ENCODE measurements at places on chromosomes 11 and 22. TPM values are rescaled to one million over a fixed set of nuclear protein-coding genes. Genes with fewer than 3 reads are reported as not detected.
A peak's percentile ranks its signal among the peaks of the same experiment; 100 is the strongest.

DNA sequence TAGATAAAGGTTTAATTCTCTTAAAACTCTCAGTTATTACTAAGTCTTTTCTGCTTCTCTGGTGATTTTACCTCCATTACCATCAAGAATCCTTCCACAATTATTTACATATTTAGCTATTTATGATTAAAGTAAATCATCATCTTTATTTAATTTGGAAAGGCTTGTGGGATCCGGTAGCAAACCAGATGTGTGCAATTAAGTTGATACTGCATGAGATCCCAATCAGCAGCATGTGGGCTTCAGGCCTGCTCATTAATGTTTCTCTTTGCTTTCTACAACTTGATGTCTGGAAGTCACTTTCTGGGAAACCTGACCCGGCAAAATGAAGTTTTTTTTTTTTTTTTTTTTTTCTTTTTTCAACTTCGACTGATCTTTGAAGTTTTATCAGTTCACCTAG lies 558.4 kb upstream of the ANO5 start:
- H3K27ac ChIP-seq = no peak overlapping the region
- H3K36me3 ChIP-seq = no peaks in the 10 kb centered on the region
- H3K4me1 ChIP-seq = no peaks in the 10 kb centered on the region
- no peak overlapping the region for H3K4me3 ChIP-seq
- DNase-seq = no peak

DNA sequence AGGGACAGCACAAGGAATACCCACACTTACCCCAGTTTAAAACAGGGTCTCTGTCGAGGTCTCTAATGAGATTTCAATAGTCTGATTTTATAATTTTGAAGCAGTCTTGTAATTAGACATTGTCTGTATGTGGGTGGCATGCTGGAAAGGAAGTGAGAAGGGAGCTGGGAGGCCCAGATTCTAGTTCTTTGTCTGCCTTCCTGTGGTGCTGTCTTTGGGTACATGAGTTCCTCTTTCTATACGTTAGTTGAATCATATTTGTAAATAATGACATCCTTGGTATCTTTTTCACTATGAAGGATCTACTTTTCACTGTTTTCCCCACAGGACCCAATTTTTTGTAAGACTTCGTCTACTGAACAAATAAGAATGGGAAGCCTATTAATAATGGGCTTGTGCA lies 42.0 kb upstream of the TENM4 start:
- H3K36me3 ChIP-seq = no peaks in the 10 kb centered on the region
- no peaks in the 10 kb centered on the region for H3K27me3 ChIP-seq
- DNase-seq = no peak
- H3K4me1 ChIP-seq = no peaks in the 10 kb centered on the region
- no peak overlapping the region for H3K4me3 ChIP-seq

GRCh38 chr11:12417691-12418611 lies 40.6 kb downstream of the PARVA start:
- no peak overlapping the region for H3K27ac ChIP-seq
- H3K36me3 ChIP-seq = no peaks in the 10 kb centered on the region
- H3K4me1 ChIP-seq = peaks cover 5% of the 10 kb centered on the region
- no peak overlapping the region for H3K4me3 ChIP-seq

DNA sequence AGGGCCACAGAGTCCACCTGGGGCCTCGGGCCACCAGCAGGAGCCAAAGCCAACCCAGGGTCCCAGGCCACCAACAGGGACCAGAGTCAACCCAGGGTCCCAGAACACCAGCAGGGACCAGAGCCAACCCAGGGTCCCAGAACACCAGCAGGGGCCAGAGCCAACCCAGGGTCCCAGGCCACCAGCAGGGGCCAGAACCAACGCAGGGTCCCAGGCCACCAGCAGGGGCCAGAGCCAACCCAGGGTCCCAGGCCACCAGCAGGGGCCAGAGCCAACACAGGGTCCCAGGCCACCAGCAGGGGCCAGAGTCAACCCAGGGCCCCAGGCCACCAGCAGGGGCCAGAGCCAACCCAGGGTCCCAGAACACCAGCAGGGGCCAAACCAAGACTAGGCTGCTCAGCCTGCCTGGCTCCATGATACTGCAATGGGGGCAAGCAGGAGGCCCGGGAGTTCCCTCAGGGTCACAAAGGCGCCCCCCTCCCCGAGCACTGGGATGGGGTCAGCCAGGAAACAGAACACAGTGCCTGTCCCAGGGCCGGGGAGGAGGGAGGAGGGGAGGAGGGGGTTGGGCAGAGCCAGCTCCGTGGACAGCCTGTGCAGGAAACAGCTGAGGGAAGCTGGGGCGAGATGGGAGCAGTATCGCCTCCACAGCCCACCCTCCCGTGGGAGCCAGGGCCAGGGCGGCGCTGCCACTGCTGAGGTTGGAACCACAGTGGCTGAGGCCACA lies 62.0 kb upstream of the PRR5 start:
- H3K27me3 ChIP-seq = no peaks in the 10 kb centered on the region
- H3K4me1 ChIP-seq = no peaks in the 10 kb centered on the region
- no peak overlapping the region for H3K27ac ChIP-seq

DNA sequence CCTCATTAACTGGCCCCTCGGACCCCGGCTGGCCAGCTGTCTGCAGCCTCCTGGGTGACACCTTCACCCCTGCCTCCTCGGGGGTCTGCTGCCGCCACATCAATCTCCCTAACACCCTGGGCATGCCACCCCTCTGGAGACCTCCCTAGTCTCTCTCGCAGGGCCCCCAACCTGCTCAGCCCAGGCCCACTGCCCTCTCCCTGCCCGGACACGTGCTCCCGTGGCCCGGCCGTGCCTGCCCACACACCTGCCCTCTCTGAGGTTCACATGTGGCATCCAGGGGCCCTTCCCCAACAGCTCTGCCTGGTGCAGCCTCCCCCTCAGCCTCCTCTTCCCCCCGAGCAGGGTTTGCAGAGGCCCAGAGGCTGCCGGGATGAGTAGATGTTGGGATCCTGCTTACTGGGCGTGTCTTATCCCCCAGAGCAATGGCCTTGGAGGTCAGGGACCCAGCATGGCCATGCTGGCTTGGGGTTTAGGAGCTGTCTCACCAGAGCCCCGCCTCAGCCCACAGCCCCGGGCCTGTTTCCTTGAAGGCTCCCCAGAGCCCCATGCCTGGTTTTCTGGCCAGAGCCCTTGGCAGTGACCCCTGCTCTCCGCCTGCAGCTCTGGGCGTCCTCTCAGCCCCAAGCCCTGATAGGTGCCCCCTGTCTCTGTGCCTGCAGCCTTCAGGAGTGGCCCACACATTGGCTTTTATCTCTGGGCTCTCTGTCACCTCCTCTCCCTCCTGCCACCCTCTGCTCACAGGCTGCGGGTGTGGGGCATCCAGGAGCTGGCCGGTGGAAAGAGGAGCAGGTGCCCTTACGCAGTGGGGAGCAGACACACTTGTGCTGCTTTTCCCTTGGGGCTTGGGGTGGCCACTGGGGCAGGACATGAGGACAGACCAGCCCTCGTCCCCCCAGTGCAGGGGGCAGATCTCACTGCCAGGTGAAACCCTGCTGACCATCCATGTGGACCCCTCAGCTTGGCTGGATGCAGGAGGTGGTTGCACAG lies 25.7 kb upstream of the SEPTIN5 start:
- DNase-seq = no peak
- 0 out of 2 replicates have a peak, but pooled peaks cover 6% of the 10 kb centered on the region for H3K4me1 ChIP-seq
- H3K36me3 ChIP-seq = no peaks in the 10 kb centered on the region
- peaks cover 12% of the 10 kb centered on the region for H3K27me3 ChIP-seq

DNA sequence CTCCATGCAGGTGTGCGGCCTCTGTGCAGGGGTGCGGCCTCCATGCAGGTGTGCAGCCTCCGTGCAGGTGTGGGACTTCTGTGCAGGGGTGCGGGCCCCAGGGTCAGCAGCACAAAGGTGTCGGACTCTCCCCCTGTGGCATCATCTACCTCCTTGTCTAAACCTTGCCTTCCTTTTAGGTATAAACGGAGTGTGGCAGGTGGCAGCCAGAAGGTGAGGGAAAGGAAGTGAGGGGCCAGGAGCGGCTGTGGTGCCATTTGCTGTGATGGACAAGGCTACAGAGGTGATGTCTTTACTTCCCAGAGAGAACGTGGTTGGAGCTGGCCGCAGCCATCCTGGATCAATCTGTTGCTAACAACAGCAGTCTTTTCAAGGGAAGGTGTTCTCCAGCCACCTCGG lies 9.1 kb downstream of the GAL start:
- H3K4me3 ChIP-seq = no peak overlapping the region
- DNase-seq = no peak
- H3K4me1 ChIP-seq = no peaks in the 10 kb centered on the region
- no peak overlapping the region for H3K27ac ChIP-seq

- H3K36me3 ChIP-seq = no peaks in the 10 kb centered on the region
- H3K4me3 ChIP-seq = peak overlapping the region; percentile 78
- DNase-seq = peak; percentile 61
- H3K27ac ChIP-seq = peak overlapping the region; percentile 42
Measured at GRCh38 chr11:36376009-36376887, 80.2 kb downstream of the PRR5L start.

DNA sequence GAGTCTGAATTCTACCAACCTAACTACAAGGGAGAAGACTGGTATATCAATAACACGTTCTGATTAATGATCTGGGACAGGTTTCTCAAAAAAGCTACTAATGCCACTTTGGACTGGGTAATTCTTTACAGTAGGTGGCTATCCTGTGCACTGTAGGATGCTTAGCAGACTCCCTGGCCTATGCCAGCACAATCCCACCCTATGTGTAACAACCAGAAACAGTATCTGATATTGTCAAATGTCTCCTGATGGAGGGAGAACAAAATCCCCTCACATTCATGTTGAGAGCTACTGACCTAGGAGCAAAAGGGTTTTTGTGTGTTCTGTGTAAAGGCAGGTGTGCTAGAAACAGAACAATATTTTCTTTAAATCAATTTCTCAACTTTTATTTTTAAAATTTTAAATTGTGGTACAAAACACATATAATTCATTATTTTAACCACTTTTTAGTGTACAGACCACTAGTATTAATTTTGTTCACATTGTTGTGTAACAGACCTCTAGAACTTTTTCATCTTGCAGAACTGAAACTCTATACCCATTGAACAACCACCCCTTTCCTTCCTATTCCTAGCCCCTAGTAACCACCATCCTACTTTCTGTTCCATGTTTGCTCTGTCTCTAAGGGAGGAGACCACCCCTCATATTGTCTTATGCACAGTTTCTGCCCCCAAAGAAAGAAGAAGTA lies 2.1 kb upstream of the MS4A6A start:
- no peak overlapping the region for H3K4me3 ChIP-seq
- no peaks in the 10 kb centered on the region for H3K36me3 ChIP-seq
- no peak for DNase-seq
- H3K27me3 ChIP-seq = no peaks in the 10 kb centered on the region

DNA sequence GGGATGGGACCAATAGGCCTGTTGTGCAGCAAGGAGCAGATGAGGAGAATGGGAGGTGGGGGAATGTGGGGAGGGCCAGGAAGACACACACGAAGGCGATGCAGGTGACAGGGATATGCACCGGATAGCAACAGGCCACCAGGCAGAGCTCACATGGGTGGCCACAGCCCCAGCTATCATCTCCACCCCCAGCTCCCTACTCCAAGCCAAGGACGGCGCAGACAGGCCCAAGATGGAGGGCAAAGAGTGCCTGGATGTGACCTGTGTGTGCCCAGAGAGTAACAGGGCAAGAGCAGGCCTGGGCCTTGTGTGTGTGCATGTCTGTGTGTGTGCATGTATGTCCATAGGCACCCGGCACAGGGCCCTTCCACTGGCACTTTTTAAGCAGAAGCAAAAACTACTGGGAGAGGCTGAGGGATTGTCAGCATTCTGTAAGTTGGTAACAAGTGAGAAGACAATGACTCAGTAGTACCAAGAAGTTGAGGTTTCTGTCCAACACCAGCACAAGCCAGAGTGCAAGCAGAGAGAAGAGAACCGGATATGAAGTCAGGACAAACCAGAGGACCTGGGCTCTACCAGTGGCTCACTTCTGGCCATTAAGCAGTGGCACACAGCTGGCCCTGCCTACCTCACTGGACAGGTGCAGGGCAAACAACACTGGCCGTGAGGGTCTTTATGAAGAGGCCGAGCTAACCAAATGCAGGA lies 36.4 kb downstream of the NRXN2 start:
- no peak for DNase-seq
- 0 out of 2 replicates have a peak, but pooled peaks cover 3% of the 10 kb centered on the region for H3K27me3 ChIP-seq
- no peak overlapping the region for H3K27ac ChIP-seq
- no peak overlapping the region for H3K4me3 ChIP-seq

DNA sequence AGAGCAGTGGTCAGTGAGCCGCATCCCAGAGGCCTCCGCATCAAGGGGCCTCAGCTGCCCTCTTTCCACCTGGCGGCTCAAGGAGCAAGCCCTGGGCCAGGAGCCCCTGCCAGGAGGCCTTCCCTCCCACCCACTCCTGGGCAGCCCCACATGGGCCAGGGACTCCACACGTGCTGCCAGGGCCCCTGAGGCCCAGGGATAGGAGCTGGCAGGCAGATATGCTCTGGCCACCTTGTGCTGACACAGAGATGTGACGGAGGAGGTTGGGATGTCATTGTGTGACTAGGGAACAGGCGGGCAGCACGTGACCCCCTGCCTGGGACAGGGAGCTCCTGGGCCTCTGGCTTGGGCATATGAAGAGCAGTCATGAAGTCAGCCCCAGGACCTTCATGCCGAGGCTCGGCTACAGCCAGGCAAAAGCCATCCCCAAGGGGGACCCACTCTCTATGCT lies 77.9 kb downstream of the PIWIL3 start:
- peak overlapping the region; percentile 47 for H3K27ac ChIP-seq
- no peak overlapping the region for H3K4me3 ChIP-seq
- H3K4me1 ChIP-seq = peaks cover 11% of the 10 kb centered on the region
- no peaks in the 10 kb centered on the region for H3K36me3 ChIP-seq
- DNase-seq = no peak
- no peaks in the 10 kb centered on the region for H3K27me3 ChIP-seq

GRCh38 chr11:128735935-128736605 lies 42.2 kb downstream of the FLI1 start:
- H3K4me1 ChIP-seq = no peaks in the 10 kb centered on the region
- no peaks in the 10 kb centered on the region for H3K36me3 ChIP-seq
- no peak overlapping the region for H3K4me3 ChIP-seq
- H3K27ac ChIP-seq = no peak overlapping the region
- no peak for DNase-seq

GRCh38 chr11:102614485-102614884 lies 10.6 kb downstream of the MMP20 start:
- no peak for DNase-seq
- no peaks in the 10 kb centered on the region for H3K36me3 ChIP-seq
- no peak overlapping the region for H3K27ac ChIP-seq
- H3K4me1 ChIP-seq = no peaks in the 10 kb centered on the region
- no peak overlapping the region for H3K4me3 ChIP-seq

GRCh38 chr11:69791276-69792180 lies 16.4 kb upstream of the FGF4 start:
- no peak for DNase-seq
- no peaks in the 10 kb centered on the region for H3K36me3 ChIP-seq
- H3K4me1 ChIP-seq = no peaks in the 10 kb centered on the region
- 0 out of 2 replicates have a peak, but pooled peaks cover 8% of the 10 kb centered on the region for H3K27me3 ChIP-seq
- no peak overlapping the region for H3K4me3 ChIP-seq
- H3K27ac ChIP-seq = no peak overlapping the region

GRCh38 chr11:125625225-125625629 lies 264 bp downstream of the CHEK1 start:
- 0 out of 2 replicates have a peak, but pooled peaks cover 3% of the 10 kb centered on the region for H3K4me1 ChIP-seq
- no peaks in the 10 kb centered on the region for H3K27me3 ChIP-seq
- DNase-seq = no peak

Gene SHANK2
- total RNA-seq = 0.15 TPM

Gene MEI1
- not detected for total RNA-seq

Gene ADAMTS15
- 7.9 TPM for total RNA-seq

Gene MS4A14
- not detected for total RNA-seq

Gene PEX16
- total RNA-seq = 11.0 TPM

Gene LMNTD2
- 0.43 TPM for total RNA-seq

Gene CLCF1
- total RNA-seq = 6.1 TPM

Gene SHANK3
- 0.12 TPM for total RNA-seq

Gene LRRC56
- 0.08 TPM for total RNA-seq

Gene MIOX
- not detected for total RNA-seq

Gene CTTN
- 56.4 TPM for total RNA-seq
